ENCODE measurements at places on chromosomes 7 and 10.

DNA sequence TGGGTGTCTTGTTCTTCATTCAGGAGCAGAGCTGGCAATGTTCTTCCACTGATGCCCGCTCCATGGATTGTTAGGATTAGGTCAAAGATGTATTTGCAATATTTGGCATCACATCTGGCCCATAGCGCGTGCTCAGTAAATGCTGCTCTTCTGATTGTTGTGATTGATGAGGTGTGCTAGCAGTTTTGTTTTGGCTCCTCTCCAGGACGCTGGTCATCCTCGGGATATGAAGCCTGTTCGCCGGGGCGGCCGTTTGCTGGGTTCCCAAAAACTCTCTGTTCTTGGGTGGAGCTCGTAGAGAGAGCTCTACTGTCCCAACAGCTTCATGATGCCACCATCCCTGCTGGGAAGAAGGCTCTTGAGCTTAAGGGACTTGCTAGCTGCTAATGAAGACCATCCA, 96.9 kb downstream of the XRCC2 start:
- DNase-seq = no peak

DNA sequence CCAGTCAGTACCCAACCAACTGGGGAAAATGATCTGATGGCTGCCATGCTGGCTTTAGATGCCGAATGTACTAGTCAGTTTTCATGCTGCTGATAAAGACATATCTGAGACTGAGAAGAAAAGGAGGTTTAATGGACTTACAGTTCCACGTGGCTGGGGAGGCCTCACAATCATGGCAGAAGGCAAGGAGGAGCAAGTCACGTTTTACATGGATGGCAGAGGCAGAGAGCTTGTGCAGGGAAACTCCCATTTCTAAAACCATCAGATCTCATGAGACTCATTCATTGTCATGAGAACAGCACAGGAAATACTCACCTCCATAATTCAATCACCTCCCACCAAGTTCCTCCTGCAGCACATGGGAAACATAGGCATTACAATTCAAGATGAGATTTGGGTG, 508.9 kb upstream of the NRP1 start:
- no peak for DNase-seq

DNA sequence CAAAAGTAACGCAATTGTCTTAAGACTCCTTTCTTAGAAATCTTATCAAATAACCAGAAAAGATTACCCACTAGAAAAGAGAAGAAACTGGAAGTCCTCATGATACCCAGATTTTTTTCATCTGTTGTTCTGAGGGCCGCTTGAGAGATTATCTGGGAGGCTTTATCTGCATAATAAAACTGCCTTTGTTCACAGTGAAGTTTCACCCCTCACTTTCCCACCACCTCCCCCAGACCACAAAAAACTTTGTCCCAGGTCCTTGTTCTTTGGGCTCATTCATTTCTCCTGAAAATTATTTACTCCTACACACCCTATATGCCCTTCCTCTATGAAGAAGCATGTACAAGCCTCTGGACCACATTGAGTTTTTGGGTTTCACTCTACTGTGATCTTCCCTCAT, 745.1 kb upstream of the COBL start:
- DNase-seq = no peak

DNA sequence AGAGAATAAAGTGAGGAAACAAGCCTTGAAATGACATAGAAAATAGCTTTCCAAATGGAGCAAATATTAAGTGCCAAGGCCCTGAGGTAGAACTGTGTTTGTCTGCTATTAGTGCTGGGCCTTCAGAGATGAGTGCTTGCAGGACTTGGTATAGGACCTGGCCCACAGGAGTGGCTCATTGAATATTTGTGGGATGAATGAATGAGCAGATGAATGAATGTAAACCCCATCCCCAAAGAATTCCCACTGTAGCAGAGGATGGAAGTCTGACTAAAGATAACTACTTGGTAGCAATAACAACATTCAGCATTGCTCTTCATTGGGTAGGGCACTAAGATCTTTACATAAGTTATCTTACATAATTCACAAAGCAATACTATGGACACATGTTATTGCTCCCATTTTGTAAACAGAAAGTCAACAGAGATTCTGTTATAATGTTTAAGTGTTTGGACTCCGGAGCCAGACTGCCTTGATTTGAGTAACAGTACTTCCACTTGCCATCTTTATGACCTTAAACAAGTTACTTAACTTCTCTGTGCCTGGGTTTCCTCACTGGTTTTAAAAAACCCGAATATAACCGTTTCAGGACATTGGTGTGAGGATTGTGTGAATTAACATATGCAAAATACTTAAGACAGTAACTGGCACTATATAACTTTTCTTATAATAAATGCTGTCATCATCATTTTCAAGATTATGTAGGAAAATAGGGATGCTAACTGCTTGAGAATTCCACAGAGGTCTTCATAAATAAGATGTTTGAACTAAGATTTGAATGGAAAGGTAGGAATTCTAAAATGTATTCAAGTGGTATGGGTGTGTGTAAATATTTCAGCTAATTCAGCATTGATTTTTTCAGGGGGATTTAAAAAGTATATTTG, 141.9 kb downstream of the PRKG1 start:
- no peak for DNase-seq

- DNase-seq = no peak
Measured at GRCh38 chr10:45355494-45355893, 18.5 kb upstream of the ALOX5 start.

DNA sequence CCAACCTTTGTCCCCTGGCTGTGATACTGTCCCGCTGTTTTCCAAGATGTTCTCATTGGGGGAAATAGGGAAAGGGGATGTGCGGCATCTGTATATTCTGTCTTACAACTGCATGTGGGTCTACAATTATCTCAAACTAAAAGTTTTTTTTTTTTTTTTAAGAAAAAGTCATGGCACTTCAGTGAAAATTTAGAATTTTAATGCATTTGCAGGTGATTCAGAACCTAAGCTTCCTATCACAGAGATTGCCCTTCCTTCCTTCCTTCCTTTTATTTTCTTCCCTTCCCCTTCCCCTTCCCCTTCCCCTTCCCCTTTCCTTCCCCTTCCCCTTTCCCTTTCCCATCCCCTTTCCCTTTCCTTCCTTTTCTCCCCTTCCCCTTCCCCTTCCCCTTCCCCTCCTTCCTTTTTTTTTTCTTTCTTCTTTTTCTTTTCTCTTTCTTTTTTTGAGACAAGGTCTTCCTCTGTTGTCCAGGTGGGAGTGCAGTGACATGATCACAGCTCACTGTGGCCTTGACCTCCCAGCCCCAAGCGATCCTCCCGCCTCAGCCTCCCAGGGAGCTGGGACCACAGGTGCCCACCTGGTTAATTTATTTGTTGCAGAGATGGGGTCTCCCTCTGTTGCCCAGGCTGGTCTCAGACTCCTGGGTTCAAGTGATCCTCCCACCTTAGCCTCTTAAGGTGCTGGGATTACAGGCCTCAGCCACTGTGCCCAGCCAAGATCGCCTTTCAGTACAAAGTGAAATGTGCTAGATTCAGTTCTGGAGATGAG, 32.0 kb downstream of the JAKMIP3 start:
- no peak for DNase-seq

DNA sequence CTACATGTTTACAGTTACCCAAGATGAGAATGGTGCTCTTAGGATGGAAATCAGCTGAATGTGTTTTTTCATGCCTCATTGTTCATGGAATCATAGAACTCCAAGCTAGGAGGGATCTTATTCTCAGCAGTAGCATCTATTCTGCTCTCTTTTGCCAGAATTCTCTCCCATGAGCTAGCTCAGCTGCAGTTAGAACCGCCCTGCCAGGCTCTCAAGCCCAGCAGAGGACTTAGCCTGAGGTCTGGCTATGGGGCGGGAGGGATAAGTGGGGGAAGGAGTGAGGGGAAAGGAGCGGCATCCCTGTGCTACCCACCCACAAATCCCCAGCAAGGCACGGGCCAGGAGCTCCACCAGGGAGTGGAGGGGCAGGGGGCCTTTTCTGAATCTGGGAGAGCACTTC, 120.7 kb upstream of the PLXNA4 start:
- no peak for DNase-seq

GRCh38 chr7:128112781-128113221, 81.6 kb upstream of the LRRC4 start:
- DNase-seq = no peak

- no peak for DNase-seq
Measured at GRCh38 chr7:152354061-152354460, 81.7 kb downstream of the KMT2C start.

GRCh38 chr7:15682751-15683245, 3.7 kb downstream of the MEOX2 start:
- DNase-seq = no peak

DNA sequence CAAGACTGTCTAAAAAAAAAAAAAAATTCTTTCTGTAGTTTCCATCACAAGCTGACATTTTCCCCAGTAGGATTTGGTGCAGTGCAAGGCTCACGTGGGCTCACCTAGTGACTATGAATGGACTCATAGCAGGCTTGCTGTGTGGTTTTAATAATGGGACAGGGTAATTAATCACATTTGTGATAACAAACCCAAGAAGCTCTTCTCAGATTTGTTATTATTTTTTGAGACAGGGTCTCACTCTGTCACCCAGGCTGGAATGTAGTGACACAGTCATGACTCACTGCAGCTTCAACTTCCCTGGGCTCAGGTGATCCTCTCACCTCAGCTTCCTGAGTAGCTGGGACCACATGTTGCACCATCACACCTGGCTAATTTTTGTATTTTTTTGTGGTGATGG, 40.0 kb downstream of the NACAD start:
- no peak for DNase-seq

GRCh38 chr10:11147722-11148121, 130.1 kb downstream of the CELF2 start:
- DNase-seq = peak; percentile 48

GRCh38 chr10:100377830-100378229, 30.8 kb downstream of the SCD start:
- DNase-seq = no peak
